ENCODE measurements at places on chromosomes 2 and 18.

DNA sequence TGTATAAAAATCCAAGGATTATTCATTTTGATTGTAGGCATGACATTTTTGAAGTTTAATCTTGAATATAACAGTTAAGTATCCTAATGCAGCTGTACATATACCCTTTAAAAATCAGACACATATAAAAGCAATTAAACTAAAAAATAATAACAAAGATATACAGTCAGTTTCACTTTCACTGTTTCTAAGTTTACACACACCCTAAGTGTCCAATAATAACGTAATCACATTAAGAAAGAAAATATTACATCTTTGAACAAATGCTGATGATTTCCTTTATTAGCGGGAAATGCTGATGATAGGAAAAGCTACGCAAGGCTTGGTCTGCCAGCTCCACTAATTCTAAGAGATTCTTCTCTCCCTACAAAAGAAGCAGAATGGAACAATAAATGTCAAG, 38.8 kb downstream of the RTTN start:
- no peak for DNase-seq

GRCh38 chr2:1935476-1935875, 191.2 kb upstream of the PXDN start:
- DNase-seq, result no peak

DNA sequence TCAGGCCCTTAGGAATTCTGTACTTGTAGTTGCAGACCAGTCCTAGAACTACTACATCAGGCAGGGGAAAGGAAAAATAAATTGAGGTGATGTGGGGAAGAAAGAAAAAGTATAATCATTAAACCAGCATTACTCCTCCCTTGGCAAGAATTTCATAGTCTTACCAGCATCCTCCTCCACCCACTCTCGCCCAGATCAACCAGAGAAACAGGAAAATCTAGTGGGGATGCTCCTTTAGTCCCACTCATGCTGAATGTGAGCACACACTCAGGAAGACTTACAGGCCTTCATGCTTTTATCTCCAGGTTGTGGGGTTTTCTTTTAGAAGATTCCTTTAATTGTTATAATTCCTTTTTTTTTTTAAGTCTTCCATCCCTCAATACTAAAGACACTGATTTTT, 129.3 kb upstream of the CCDC150 start:
- no peak for DNase-seq

DNA sequence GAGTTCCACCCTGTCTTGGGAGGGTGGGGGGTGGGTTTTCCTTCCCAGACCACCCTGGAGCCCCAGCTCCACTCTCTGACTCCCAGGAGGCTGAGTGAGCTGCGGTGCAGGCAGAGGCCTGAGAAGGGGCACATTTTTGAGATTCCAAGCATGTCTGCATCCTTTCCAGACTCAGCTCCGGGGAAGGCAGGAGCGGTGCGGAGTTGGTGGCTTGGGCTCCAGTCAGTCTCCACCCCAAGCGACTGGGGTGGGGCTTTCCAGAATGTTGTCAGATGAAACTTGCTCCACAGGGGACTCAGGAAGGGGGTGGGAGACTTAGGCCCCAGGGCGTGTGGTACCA, 44.2 kb upstream of the HS6ST1 start:
- no peak for DNase-seq

- no peak for DNase-seq
These were observed 3.4 kb upstream of the PDCD1 start for GRCh38 chr2:241862093-241862492.

GRCh38 chr18:57014772-57015413, 132.0 kb upstream of the BOD1L2 start:
- DNase-seq, result no peak

GRCh38 chr2:154422251-154422650, 276.2 kb upstream of the KCNJ3 start:
- DNase-seq, result no peak

Data from stimulated activated CD8-positive, alpha-beta memory T cell treated with anti-CD3 and anti-CD28 coated beads, Interleukin-12 subunit alpha, Interleukin-12 subunit beta, amount 100 ng/mL, for 1 hour (primary cell).